Astrocyte of the spinal cord (primary cell): ENCODE measurements at places on chromosomes 7 and 10.

DNA sequence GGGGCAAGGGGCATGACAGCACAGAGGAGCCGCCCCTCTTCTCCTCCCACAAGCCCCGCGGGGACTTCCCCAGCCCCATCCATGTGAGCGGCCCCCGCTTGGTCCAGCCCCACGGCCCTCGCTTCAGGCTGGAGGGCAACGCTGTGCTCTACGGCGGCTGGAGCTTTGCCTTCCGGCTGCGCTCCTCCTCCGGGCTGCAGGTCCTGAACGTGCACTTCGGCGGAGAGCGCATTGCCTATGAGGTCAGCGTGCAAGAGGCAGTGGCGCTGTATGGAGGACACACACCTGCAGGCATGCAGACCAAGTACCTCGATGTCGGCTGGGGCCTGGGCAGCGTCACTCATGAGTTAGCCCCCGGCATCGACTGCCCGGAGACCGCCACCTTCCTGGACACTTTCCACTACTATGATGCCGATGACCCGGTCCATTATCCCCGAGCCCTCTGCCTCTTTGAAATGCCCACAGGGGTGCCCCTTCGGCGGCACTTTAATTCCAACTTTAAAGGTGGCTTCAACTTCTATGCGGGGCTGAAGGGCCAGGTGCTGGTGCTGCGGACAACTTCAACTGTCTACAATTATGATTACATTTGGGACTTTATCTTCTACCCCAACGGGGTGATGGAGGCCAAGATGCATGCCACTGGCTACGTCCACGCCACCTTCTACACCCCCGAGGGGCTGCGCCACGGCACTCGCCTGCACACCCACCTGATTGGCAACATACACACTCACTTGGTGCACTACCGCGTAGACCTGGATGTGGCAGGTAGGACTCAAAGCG, 5.1 kb downstream of the AOC1 start:
- DNase-seq, result no peak

DNA sequence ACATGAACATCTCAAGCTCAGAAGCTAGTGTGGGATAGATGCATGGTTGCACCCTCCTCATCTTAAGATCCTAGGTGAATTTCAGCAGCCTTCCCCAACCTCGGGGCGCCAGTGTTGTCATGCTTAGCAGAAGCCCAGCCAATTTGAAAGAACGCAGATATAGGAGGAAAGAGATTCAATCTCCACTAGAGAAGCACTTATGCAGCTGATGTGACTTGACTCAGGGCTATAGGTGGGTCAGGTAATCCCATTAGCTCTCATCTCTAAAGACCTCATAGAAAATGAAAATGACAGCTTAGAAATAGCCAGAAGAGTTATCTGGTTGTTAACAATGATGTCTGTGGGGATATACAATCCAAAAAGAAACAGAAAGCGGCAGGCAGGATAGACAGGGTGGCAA, 310.5 kb downstream of the GPAM start:
- DNase-seq, result no peak

DNA sequence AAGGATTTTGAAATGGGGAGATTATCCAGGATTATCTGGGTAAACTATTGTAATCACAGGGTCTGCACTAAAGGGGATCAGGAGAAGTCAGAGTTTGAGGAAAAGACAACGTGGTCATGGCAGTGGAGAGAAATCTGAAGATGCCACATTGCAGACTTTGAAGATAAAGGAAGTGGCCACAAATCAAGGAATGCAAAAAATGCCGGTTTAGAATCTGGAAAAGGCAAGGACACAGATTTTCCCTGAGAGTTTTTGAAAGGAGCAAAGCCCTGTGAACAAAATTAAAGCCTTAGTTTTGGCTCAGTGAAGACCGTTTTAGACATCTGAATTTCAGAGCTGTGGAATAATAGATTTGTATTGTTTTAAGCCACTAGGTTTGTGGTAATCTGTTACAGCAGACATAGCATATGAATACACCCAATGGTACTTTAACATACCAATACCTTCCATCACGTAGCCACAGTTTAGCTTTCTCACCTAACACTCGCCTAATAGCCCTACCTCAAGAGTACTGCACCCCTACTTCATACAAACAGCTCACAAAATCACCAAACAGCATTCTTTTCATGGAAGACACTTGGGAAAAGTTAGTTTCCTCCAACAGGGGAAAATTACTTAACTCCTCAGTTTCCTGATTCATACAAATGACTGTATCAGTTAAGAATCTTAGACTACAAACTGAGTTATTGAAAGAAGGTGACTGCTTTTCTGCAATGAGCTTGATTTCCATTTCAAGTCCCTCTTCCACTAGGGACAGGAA, 446.5 kb downstream of the INHBA start:
- DNase-seq, result no peak

DNA sequence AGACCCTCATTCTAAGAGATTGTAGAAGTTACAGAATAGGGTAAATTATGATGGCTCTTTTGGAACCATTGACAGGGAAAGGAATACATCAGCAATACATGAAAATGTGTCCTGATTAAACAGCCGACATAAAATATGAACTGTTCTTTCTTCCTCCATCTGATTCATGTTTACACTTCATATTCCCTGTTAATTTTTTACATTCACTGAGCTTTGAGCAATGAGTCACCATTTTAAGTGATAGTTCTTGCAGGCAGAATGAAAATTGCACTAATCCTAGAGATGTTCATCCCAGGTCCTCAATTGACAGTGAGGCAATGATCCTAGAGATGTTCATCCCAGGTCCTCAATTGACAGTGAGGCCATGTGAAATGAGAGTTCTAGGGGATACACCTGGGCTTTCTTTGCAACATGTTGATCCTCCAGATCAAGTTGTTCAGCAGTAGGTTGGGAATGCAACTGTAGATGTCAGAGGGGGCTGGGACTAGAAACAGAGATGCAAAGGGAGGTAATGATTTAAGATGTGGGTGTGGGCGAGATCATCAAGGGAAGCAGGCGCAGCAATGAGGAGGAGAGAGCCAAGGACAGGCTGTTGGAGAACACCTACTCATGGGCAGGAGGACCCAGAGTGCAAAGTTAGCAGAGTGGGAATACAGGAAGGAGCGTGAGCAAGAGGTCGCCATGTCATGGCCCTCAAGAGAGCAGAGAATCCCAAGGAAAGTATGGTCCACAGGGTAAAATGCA, 138.7 kb downstream of the ZNF365 start:
- DNase-seq, result no peak

DNA sequence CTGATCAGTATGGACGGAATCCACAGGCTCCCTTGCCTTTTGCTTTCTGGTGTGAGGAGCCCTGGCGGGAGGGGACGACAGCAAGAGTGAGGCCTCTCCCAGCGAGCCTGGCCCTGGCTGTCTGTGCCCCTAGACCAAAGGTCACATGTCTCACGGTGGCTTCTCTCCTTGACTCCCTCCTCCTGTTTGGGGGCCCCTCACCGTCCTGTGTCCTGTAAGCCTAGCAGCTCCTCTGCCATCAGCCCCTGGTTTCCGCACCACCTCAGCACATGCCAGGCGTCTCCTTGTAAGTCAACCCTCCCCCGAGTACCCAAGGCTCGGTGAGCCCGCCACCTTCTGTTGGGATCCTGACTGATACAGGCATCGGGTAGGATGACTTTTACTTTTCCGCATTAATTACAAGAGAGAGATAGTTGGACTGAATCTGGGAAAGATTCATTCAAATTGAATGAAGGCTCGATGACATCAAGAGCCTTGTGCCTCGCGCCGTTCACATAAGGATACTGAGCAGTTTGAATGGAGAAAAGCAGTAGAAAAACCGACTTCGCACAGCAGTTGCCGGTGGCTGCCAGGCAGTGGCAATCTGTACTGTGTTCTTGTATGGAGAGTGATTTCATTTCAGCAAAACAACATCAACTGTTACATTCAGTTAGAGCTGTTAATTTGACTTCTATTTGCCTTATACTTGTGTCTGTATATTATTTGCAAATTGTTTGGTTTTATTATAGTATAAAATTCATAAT, 119.8 kb downstream of the XRCC2 start:
- DNase-seq, result no peak

- DNase-seq, result no peak
Measured at GRCh38 chr7:129394982-129395914, 39.0 kb upstream of the STRIP2 start.

- no peak for DNase-seq
Measured at GRCh38 chr7:33742521-33742920, 162.8 kb upstream of the BMPER start.

DNA sequence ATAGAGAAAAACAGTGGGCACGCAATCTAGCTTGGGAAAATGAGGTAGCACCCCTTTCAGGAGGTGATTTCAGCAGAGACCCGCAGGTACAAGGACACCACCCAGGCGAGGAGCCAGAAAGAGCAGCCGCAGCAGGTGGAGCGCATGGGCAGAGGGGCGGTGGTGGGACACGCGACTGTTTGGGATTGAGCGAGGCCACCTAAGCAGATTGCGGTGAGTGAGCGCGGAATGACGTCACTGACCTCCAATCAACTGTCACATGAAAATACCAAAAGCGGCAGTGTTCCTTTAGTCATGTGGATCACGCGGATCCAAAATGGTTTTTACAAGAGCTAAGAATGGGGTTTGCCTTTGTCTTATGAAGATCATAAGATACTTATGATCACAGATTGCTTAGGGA, 40.2 kb upstream of the SLC26A3 start:
- no peak for DNase-seq

GRCh38 chr7:22121702-22122474, 176.2 kb upstream of the CDCA7L start:
- DNase-seq, result no peak

GRCh38 chr10:92124616-92125143, 166.2 kb downstream of the CPEB3 start:
- peak; percentile 88 for DNase-seq

- DNase-seq, result peak; percentile 9
Measured at GRCh38 chr10:21020545-21020944, 123.4 kb upstream of the NEBL start.

DNA sequence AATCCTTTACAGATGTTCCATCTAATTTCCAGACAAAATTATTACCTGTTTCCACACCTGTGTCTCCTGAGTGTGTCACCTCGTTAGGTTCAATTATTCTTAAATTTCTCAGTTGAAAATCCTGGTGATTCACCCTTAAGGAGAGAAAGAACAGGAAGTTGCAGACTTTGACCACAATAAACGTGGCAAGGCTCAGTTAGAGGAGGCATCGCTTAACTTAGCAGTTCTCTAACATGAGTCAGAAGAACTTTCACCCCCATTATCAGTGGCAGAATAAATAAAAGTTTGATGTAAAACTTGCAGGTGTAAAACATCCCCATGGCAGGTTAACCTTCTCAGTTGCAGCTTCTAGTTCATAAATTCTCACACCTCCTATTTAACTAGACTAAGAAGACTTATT, 8.3 kb downstream of the XPNPEP1 start:
- DNase-seq, result peak; percentile 92

- DNase-seq, result no peak
Measured at GRCh38 chr7:82039621-82040020, 269.8 kb upstream of the HGF start.

DNA sequence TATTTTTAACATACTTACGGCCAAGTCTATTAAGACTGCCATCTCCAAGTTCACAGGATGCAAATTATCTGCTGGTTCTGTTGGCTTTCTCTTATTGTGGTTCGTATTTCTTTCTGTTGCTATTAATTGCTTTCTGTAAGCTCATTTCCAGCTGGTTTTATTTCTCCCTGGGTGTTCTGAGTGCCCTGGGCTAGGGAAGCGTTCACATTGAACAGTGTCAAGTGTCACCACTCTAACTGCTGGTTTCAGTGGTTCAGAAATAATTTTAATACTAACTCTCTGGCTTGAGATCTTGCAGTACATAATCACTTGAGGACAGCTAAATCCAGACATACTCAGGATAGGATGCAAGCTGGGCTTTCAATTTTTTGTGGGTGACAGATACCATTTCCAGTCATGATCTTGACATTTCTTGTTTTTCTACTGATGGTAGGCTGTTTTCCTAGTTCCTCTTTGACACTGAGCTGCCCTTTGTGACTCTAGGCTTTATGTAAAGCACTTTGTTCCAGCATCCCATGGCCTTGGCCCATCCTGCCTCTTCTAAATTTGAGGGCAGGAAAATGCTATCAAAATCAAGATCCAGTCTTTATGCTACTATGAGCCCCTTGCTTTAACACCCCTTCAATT, 117.6 kb downstream of the SNX13 start:
- no peak for DNase-seq

DNA sequence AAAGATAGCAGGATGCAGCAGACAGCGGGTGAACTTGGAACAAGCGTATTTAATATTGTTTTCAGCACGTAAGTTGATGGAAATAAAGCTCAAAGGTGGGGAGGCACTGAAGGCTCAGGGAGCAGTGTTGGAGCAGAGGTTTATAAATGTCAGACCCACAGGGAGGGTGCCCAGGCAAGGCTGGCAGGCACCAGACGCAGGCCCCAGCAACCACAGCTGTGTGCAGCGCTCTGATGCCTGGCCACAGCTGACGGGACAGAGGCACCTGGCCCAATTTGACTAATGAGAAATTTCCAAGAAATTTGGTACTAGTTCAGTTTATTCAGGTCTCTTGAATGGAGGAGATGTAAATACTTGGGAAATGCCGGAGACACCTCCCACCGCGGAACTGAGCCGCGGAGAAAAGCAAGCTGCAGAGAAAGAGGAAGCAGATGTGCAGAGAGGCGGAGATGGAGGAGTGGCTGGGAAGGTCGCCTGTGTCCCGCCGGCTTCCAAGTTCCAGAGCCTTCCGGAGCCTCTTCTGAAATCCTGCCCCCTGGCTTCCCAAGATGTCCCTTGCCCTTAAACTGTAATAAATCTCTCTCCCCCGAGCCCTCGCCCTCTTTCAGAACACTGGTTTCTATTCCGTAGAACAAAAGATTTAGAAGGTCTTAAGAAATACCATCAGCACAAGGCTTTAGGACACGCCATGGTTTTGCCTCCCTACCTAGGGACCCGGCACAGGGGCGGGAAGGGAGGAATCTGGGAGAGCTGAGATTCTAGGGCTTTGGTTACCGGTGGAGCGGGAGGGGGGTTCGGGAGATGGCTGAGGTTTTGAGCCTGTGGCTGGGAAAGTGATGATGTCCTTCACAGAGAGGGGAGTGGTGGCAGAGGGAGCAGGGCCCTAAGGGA, 38.4 kb upstream of the PLXNA4 start:
- peak; percentile 17 for DNase-seq

DNA sequence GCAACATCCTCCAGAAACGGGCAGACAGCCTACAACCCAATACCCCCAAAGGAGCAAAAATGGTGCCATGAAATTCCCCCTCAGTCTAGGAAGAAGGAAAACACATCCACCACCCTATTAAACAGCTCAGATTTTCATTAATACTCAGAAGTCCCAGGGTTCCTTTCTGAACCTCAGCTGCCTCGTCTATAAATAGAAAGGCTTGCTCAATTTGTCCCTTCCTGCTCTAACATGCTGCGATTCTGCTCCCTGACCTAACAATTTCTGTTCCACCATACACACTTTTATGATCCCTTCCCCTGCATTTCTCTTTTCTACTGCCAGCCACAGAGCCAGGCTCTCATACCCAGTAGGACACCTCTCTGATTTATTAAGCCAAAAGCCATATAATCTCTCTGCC, 68.1 kb downstream of the MTERF1 start:
- no peak for DNase-seq

GRCh38 chr10:102949916-102950315, 31.8 kb downstream of the CNNM2 start:
- DNase-seq, result no peak

GRCh38 chr10:127945341-127945758, 38.4 kb downstream of the PTPRE start:
- peak; percentile 45 for DNase-seq
